MCF 10A (cell line): ENCODE measurements at places on chromosomes 7 and 10.

DNA sequence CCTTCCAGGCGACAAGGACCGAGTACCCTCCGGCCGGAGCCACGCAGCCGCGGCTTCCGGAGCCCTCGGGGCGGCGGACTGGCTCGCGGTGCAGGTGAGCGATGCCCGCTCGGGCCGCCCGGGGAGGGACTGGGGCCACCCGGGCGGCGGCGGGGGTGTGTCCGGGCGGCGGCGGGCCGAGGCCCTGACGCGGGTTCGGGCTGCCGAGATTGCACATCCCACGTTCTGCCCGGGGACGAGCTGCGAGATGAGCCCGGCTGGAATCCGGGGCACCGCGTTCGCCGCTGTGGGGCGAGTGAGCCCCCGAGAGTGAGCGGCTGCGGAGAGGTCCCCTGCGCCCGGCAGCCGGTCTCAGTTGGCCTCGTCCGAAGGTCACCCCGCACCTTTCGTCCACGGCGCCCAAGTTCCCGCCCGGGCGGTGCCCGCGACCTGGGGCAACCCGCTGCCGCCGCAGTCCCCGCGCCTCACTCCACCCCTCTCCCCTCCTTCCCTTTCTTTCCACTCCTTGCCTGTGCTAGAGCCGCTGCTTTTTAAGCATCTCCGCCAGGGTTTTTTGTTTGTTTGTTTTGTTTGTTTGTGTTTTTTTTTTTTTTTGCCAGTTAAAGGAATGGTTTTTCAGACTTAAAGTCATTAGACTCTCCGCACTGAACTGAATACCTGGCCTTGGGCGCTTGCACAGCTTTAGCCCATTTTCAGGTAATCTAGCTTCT is 515 bp downstream of the RALA start:
- H3K4me1 ChIP-seq = peaks cover 40% of the 10 kb centered on the region
- no peaks in the 10 kb centered on the region for H3K27me3 ChIP-seq
- peaks cover 12% of the 10 kb centered on the region for H3K36me3 ChIP-seq
- H3K27ac ChIP-seq = peak overlapping the region; percentile 90
- peak overlapping the region; percentile 84 for H3K4me3 ChIP-seq
- peak; percentile 27 for DNase-seq

- H3K27me3 ChIP-seq = no peaks in the 10 kb centered on the region
- H3K4me3 ChIP-seq = no peak overlapping the region
- no peak overlapping the region for H3K27ac ChIP-seq
- H3K36me3 ChIP-seq = no peaks in the 10 kb centered on the region
- H3K4me1 ChIP-seq = no peaks in the 10 kb centered on the region
These were observed 443.9 kb downstream of the TCERG1L start for GRCh38 chr10:130867446-130868194.

DNA sequence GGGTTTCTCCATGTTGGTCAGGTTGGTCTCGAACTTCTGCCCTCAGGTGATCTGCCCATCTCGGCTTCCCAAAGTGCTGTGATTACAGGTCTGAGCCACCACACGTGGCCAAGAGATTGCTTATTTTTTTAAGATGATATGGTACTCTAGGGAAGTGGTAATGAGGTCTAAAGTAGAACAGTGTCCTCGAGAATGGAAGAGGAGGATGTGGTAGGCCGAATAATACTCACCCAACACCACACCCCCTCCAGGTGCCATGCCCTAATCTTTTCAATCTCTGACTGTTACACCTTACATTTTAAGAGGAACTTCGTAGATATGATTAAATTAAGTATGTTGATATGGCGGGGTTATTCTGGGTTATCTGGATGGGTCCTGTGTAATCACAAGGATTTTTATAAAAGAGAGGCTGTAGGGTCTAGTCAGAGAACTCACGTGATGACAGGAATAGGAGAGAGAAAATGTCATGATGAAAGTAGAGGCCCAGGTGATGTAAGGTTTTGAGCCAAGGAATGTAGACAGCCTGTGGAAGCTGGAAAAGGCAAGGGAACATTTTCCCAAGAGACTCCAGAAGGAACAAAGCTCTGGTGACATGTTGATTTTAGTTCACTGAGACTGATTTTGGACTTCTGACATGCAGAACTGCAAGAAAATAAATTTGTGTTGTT is 29.5 kb downstream of the CDK13 start:
- H3K4me1 ChIP-seq = peaks cover 5% of the 10 kb centered on the region
- no peaks in the 10 kb centered on the region for H3K27me3 ChIP-seq
- H3K4me3 ChIP-seq = no peak overlapping the region
- peaks cover 3% of the 10 kb centered on the region for H3K36me3 ChIP-seq
- no peak overlapping the region for H3K27ac ChIP-seq

DNA sequence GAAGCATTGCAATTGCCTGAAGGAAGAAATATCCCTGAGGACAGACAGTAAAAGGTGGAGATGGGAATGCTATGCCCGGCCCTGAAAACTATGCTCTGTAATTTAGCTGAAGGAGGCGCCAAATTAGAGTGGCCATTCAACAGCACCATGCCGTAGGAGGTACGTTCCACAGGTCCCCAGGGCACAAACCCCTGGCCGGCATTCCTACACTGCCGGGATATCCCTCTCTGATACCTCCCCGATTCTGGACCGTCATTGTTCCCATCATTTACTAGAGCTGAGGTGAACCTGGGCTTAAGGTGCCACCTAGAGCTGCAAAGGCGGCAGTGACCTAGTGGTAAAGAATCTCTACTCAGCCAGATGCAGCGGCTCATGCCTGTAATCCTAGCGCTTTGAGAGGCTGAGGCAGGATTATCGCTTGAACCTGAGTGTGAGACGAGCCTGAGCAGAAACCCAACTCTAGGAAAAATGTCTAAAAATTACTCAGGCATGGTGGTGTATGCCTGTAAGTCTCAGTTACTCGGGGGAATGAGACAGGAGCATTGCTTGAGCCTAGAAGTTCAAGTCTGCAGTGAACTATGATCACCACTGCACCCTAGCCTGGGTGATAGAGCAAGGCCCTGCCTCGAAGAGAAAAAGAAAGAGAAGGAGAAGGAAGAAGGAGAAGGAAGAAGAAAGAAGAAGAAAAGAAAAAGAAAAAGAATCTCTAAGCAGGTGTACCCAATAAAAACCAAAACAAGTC is 53.0 kb upstream of the TNKS2 start:
- H3K36me3 ChIP-seq = no peaks in the 10 kb centered on the region
- peaks cover 48% of the 10 kb centered on the region for H3K27me3 ChIP-seq
- H3K4me1 ChIP-seq = no peaks in the 10 kb centered on the region
- H3K4me3 ChIP-seq = no peak overlapping the region
- DNase-seq = peak; percentile 76

- no peak overlapping the region for H3K27ac ChIP-seq
- peaks cover 12% of the 10 kb centered on the region for H3K27me3 ChIP-seq
- no peaks in the 10 kb centered on the region for H3K4me1 ChIP-seq
- no peaks in the 10 kb centered on the region for H3K36me3 ChIP-seq
These were observed 14.9 kb upstream of the GIMAP8 start for GRCh38 chr7:150435390-150436073.

GRCh38 chr7:95690367-95690947 is 81.9 kb upstream of the DYNC1I1 start:
- H3K4me1 ChIP-seq = peaks cover 22% of the 10 kb centered on the region
- H3K4me3 ChIP-seq = peak overlapping the region; percentile 13
- H3K27me3 ChIP-seq = peaks cover 11% of the 10 kb centered on the region
- H3K27ac ChIP-seq = peak overlapping the region; percentile 46
